GM23248 (cell line): ENCODE measurements at places on chromosomes 1 and 21. TPM values are rescaled to one million over a fixed set of nuclear protein-coding genes. Genes with fewer than 3 reads are reported as not detected.
A peak's percentile ranks its signal among the peaks of the same experiment; 100 is the strongest.

DNA sequence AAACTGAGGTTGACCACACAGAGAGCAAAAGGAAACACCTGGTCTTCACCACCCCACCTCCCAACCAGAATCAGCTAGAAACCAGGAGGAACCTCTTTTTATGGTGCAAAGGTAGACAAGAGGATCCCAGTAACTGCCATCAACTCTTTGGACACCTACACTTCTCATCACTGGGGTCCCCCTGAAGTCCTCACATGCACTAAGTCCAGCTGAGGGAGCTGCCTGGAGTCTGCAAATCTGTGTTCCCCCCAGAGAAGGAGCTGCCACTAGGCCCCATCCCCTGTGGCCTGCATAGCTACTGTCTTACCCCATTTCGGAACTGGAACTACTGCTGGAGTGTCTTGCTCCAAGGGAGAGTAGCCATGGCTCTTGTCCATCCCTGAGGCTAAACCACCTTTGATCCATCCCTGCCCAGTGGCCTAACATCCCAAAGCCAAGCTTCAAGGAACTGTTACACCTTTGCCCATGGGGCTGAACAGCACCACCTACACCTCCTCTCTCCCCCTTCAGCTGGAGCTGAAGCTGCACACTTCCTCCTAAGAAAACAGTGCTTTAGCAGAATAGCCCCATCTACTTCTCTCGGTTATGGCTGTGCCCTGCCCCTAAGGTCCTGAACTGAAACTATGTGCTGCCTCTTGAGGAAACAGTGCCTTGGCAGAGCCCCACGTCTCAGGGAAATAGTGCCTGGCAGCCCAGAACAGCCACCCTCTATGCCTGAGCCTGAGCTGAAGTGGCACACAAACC lies 85.4 kb upstream of the CD53 start:
- no peaks in the 10 kb centered on the region for H3K4me1 ChIP-seq
- no peak for DNase-seq
- no peaks in the 10 kb centered on the region for H3K36me3 ChIP-seq

DNA sequence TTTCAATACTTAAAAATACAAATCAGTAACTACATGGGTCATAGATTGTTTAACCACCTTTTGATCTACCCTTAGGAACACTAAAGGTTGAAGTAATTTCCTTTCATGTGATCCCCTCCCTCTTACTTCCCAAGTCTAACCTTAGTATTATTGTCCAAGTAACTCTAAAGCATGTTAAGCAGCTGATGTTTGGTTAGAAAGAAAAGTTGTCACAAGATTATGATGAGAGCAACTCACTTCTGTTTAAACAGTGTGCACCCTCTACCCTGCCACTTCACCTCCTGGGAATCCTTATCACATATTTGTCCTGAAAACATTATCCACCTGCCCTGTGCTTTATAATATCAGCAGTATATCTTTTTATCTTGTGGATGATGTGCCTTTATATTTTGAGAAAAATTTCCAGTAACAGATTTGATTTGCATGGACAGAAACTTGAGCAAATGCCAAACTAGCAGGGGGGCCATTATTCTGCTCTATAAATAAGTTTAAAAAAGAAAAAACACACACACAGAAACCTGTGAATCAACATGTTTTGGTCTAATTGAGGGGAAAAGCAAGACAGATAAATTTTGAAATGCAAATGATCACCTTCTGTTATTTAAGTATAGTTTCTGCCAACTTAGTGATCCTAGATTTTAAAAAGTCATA lies 194.3 kb downstream of the RPS6KC1 start:
- H3K4me1 ChIP-seq: no peaks in the 10 kb centered on the region
- no peak overlapping the region for H3K27ac ChIP-seq
- no peak for DNase-seq
- H3K36me3 ChIP-seq: peaks cover 7% of the 10 kb centered on the region; the same call in 1 of the 2 replicates

DNA sequence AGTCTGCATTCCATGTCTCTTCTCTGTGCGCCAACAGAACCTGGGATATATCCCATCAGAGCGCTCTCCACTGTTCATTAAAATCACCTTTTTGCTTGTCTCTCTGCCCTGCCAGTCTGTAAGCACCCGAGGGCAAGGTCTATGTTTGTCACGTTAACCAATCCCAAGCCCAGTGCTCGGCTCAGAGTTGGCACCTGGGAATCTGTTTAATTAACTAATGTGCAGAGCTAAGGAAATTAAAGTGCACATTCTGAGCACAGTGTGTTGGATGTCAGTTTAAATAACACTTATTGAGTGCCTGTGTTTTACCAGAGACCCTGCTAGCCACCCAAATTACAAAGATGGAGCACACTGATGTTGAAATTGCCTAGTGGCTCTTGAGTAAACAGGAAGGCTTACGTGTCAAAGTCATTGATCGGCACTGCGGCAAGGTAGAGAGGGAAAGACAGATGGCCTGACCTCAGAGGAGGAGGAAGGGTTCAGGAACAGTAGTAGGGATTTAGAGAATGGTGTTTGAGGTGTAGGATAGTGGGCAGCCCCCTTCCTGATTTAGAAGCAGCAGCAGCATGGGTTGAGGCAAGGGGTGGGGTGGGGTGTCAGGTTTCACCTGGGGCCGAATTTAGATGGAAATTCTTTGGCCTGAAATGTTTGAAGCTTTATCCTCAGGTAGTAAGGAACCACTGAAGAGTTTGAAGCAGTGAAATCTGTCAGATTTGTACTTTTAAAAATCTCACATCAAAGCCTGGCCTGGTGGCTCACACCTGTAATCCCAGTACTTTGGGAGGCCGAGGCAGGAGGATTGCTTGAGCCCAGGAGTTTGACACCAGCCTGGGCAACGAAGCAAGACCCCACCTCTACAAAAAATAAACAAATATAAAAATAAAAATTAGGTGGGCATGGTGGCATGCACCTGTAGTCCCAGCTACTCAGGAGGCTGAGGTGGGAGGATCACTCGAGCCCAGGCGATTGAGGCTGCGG lies 7.7 kb downstream of the ARMH1 start:
- H3K36me3 ChIP-seq: no peaks in the 10 kb centered on the region
- no peak for DNase-seq
- H3K27me3 ChIP-seq: no peaks in the 10 kb centered on the region
- H3K4me1 ChIP-seq: peaks cover 4% of the 10 kb centered on the region; the same call in 1 of the 2 replicates

GRCh38 chr1:3511306-3511705 lies 56.8 kb downstream of the ARHGEF16 start:
- no peaks in the 10 kb centered on the region for H3K4me1 ChIP-seq
- H3K27ac ChIP-seq: no peak overlapping the region
- no peaks in the 10 kb centered on the region for H3K27me3 ChIP-seq

DNA sequence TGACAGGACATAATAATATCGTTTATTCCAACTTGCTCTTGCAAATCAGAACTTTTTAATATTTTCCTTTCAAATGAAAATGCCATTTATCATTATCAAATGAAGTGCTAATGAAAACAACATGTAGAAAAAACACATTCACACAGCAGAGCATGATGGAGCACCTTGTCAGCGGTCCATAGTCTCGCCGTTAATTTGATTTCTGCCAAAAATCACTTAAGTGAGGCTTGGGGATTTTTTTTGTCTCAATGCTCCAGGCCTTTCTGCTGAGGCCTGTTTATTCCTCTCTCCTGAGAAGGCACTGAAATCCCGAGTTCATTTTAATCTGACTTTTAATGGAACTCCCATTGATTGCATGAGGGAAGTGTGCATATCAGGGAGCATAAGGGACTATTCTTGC lies 122.5 kb downstream of the ELAVL4 start:
- H3K27ac ChIP-seq: no peak overlapping the region
- no peak for DNase-seq
- no peaks in the 10 kb centered on the region for H3K36me3 ChIP-seq
- H3K4me3 ChIP-seq: no peak overlapping the region
- no peaks in the 10 kb centered on the region for H3K27me3 ChIP-seq

GRCh38 chr21:41091616-41092015 lies 76.3 kb upstream of the BACE2 start:
- H3K27me3 ChIP-seq: no peaks in the 10 kb centered on the region
- no peak overlapping the region for H3K27ac ChIP-seq
- H3K36me3 ChIP-seq: no peaks in the 10 kb centered on the region

- no peaks in the 10 kb centered on the region for H3K36me3 ChIP-seq
- DNase-seq: peak; percentile 97
- H3K4me1 ChIP-seq: peaks cover 20% of the 10 kb centered on the region
These were observed 111.0 kb downstream of the ACTL8 start for GRCh38 chr1:17865912-17866739.

DNA sequence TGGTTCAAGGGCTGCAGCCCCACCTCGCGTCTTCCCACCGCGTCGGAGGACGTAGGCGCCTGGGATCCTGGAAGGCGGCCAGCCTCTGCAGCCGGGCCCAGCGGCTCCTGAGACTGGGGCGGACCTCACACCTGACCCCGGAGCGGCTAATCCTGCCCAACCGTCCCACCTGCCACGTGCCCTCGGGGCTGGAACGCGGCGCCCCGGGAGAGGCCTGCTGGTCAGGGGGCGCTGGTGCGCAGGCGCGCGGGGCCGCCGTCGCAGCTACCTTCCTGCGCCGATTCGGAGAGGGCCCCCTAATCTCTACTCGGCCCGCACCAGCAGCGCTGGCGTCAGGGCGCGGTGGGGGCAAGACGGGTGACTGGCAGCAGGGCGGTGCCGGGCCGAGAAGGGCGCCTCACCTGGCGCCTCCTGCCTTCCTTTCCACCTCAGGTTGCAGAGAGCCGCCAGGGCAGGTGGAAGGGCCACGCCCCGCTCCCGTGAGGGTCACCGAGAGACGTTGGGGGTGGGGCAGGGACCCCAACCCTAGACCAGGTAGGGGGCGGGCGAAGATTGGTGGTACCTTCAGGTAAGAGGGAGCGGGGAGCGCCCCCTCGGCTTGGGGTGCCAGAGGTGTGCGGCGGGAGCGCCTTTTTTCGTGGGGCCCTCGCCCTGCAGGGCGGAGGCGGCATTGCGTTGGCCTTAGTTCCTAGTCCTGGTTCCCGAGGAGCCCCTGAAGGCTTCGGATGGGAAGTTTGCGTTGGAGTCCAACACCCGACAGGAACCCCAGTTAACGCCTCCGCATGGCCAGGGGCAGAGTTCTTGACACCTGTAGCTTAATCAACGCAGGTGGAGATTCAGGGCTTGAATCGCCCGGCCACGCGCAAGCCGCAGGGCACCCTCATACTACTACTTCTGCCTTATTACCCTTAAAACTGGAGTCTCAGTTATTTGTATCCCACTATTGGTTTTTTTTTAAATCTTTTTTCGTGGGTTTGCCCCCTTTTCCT lies at the start of gene TDRD5:
TDRD5 (plus strand) TSS at position 241 of the 989 bp plus-strand sequence. CDS start 784 bp downstream, outside the sequence.
- H3K27me3 ChIP-seq: peaks cover 27% of the 10 kb centered on the region
- DNase-seq: no peak
- H3K36me3 ChIP-seq: no peaks in the 10 kb centered on the region
- H3K4me3 ChIP-seq: no peak within 1 kb of the TSS

- DNase-seq: no peak
- no peak overlapping the region for H3K27ac ChIP-seq
- no peaks in the 10 kb centered on the region for H3K4me1 ChIP-seq
- H3K36me3 ChIP-seq: no peaks in the 10 kb centered on the region
These were observed 17.7 kb upstream of the C1orf87 start for GRCh38 chr1:60091195-60091715.

GRCh38 chr1:236120721-236121153 lies 21.6 kb upstream of the GPR137B start:
- peaks cover 7% of the 10 kb centered on the region for H3K27me3 ChIP-seq
- H3K27ac ChIP-seq: no peak overlapping the region
- H3K4me1 ChIP-seq: no peaks in the 10 kb centered on the region
- H3K36me3 ChIP-seq: no peaks in the 10 kb centered on the region

DNA sequence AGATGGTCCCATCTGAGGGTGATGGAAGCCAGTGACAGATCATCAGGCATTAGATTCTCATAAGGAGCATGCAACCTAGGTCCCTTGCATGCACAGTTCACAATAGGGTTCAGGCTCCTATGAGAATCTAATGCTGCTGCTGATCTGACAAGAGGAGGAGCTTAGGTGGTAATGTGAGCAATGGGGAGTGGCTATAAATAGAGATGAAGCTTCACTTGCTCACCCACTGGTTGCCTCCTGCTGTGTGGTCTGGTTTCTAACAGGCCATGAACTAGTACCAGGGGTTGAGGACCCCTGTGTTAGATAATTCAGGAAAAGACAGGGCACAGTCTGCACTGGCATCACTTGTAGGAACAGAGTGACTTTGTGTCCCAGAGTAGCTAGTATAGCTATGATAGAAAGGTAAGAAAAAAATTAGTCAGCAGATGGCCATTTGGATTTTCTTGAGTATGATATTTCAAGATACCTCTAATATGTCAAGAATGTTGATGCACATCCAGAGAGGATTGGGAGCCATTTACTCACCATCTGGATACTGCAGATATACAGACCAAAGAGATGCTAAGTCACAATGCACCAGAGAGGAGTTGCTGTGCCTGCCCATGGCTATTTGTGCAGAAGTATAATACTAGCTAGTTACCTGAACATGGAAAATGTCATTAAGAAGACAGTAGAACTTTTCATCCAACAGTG lies 53.6 kb downstream of the ADCY10 start:
- H3K27ac ChIP-seq: no peak overlapping the region
- H3K27me3 ChIP-seq: no peaks in the 10 kb centered on the region
- no peak overlapping the region for H3K4me3 ChIP-seq
- peaks cover 18% of the 10 kb centered on the region for H3K4me1 ChIP-seq
- peak; percentile 40 for DNase-seq

DNA sequence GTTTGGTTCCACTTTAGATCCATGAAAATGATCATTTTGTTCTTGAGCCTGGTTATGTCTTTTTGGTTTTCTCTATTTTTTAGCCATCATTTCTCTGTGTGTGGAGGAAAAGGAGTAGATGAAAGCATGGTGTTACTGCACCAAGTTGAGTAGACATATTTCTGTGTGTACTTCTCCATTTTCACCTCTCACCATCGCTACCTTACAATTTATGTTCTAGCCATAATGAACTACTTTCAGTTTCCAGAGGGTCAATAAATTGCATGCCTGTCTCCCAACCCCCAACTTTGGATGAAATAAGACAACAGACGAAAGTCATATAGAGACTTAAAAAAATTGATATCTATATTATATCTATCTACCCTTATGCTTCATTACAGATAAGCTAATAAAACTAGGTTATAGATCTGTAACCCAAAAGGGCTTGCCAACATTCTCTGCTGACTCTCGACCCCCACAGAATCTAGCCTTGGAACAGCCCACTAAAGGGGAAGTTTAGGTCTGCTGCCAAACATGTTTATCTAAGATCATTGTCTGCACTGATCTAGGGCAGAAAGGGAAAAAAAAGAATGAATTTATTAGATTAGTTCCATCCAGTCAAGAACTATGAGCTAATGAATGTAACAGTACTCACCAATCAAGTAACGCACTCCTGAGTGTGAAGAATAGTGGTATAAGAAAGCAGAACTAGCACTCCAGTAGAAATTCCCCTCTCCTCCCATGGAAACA lies 7.5 kb upstream of the MAN1A2 start:
- H3K36me3 ChIP-seq: no peaks in the 10 kb centered on the region
- no peak overlapping the region for H3K27ac ChIP-seq
- no peaks in the 10 kb centered on the region for H3K4me1 ChIP-seq
- no peak for DNase-seq
- H3K4me3 ChIP-seq: no peak overlapping the region
- no peaks in the 10 kb centered on the region for H3K27me3 ChIP-seq

GRCh38 chr1:226360106-226360746 lies 47.7 kb downstream of the PARP1 start:
- no peak for DNase-seq
- H3K36me3 ChIP-seq: peaks cover 16% of the 10 kb centered on the region; the same call in 1 of the 2 replicates
- no peaks in the 10 kb centered on the region for H3K27me3 ChIP-seq
- H3K4me3 ChIP-seq: no peak overlapping the region

Gene AMPD1
- not detected in 2 replicates for total RNA-seq

Gene PEX19
- total RNA-seq: 48.4 and 52.4 TPM in 2 replicates

Gene LAMC2
- 1.9 and 2.4 TPM in 2 replicates for total RNA-seq

Gene TCHHL1
- total RNA-seq: not detected in 2 replicates

Gene ZCCHC17
- total RNA-seq: 32.2 and 34.8 TPM in 2 replicates
